Panc1 (cell line): ENCODE measurements at places on chromosomes 3 and 15.

- no peak for DNase-seq
Observed at GRCh38 chr15:65038836-65039235, 6.4 kb upstream of the SLC51B start.

DNA sequence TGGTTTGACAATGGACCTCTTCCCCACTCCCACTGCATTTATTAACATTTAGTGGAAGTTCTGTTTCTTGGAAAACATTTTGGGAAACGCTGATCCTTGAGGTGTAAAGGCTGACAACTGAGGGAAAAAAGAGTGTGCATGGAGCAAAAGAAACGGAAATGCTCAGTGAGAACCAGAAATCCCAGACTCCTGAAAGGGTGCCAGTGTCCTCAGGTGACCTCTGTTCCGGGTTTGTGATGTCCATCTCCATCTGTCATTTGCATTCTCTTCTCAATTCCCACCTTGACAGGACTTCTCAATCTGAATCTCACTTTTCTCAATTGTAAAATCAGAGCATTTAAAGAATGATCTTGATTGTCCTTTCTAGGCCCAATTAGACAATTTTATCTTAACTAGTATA lies 71.1 kb upstream of the FAM3D start:
- DNase-seq, result no peak

DNA sequence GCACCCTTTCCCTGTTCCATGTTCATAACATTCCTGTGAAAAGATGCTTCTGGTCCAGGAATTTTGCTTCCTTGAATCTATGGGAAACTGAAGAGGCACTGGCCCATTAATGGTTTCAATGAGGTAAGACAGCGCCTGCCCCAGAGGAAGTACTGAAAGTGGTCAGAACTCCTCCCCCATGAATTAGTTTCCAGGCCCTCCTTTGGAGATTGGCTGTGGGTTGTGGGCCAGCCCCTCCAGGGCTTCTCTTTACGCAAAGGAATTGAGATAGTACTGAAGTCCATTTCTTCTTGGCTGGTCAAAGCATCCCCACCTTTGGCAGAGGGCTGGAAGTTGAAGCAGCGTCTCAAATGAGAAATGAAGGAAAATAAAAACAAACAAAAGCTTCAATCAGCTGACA lies 175.5 kb downstream of the POLR2M start:
- DNase-seq, result no peak

DNA sequence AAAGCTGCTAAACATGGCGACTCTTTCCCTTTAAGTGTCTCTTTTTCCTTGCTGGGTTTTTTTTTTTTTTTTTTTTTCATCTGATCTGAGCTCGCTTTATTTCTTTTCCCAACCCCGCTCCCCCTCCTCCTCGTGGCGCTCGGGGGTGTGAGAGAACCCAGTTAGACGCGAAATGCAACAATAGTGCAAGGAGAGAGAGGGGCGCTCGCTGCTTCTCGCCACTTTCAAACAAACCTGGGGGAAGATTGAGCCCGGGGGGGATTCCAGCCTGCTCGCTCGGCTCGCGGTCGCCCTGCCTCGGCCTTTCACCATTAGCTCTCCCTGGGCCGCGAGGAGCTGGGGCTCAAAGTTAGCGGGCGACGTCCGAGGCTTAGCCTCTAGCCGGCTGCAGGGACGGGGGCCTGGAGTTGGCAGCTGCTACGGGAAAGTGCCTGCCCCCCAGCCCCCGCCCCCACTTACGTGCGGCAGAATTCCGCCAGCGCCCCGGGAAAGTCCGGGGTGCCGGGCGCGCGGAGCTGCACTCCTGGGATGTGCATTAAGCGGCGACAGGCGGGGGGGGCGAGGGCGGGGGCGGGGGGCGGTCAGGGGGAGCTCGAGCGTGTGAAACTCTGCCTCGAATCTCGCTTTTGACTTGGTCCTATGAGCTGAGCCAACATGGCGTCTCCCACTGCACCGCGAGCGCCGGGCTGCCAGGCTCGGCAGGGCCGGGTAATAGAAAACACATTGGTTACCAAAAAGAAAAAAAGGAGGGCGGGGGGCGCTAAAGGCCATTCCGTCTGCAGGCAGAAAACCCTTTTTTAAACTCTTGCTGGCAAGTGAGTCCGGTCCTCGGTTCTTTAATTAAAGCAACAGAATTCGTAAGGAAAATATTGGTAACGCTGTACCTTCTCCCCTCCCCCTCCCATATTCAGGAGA lies 10.4 kb downstream of the NR2F2 start:
- no peak for DNase-seq

GRCh38 chr3:189838291-189838690 lies 207.1 kb downstream of the TP63 start:
- no peak for DNase-seq

GRCh38 chr3:81080608-81081007 lies 680.8 kb downstream of the GBE1 start:
- no peak for DNase-seq

GRCh38 chr3:8482960-8483665 lies 18.5 kb upstream of the LMCD1 start:
- no peak for DNase-seq

DNA sequence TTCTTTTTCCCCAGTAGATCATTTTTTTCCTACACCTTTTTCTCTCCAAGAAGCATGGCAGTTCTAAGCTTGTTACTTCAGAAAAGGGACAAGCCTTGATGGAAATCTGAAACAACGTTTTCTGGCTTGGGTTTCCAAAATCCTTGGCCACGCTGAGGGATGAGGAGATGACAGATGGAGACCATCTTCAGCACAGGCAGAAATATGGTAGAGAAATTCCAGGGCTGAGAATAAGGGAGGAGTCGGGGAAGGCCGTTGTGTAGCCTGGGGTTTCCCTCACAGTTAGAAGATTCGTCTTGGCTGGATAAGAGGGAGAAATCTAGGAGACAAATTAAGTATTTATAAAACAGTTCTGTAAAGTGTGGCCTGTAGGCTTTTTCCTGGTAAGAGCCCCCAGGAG lies 33.9 kb upstream of the STT3B start:
- no peak for DNase-seq

- no peak for DNase-seq
Observed at GRCh38 chr15:41513506-41514227, at the start of gene LTK. LTK (minus strand) TSS chr15:41513827; CDS start chr15:41513709, 118 bp downstream.

DNA sequence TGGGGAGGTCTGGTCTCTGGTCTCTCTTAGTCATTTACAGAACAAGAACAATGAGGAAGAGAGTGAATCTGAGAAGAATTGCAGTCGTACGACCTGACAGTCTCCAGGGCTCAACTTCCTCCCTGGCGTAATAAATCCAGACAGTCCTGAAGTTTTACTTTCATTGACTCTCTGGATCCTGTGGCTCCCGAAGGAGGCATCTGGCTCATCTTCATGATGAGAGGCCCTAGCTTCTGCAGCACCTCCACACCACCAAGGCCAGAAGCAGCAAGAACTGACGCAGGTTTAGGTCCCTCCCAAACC lies 11.8 kb upstream of the CYFIP1 start:
- no peak for DNase-seq

- no peak for DNase-seq
Observed at GRCh38 chr3:50267280-50267913, 1.6 kb upstream of the SEMA3B start.

GRCh38 chr3:195209847-195210265 lies 61.1 kb downstream of the XXYLT1 start:
- no peak for DNase-seq
